ENCODE measurements at places on chromosomes 13 and 19.

GRCh38 chr19:46613525-46613924, 11.4 kb downstream of the PTGIR start:
- DNase-seq: no peak

DNA sequence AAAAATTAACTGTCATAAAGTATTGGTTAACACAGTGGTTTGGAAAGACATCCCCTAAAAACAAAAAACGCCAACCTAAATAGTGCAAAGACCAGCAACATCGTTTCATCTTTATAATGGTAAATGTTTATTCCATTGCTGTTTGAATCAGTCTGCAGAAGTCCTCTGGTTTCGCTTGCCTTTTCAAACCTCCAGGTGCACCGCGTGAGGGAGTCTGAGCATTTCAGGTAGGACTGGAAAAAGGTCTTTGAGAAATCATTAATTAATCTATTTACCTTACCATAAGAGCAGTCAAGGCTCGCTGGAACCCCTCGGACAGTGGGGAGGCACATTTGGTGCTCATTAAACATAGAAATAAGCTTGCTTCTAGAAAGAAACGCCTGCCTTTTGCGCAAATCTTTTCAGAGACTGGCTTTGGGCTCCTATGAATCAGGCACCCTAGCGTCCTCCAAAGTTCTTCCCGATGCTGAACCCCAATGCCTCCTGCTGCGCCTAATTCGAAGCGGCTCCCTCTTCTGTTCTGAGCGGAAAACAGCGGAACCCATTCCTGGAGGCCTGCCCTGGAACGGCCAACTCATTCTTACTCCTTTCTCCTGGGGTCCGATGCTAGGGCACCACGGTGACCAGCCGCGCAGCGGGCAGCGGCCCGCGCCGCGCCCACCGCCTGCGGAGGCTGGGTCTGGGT, 951 bp upstream of the MTUS2 start:
- no peak for DNase-seq

GRCh38 chr13:49938921-49939320, 2.8 kb upstream of the SPRYD7 start:
- DNase-seq: no peak

DNA sequence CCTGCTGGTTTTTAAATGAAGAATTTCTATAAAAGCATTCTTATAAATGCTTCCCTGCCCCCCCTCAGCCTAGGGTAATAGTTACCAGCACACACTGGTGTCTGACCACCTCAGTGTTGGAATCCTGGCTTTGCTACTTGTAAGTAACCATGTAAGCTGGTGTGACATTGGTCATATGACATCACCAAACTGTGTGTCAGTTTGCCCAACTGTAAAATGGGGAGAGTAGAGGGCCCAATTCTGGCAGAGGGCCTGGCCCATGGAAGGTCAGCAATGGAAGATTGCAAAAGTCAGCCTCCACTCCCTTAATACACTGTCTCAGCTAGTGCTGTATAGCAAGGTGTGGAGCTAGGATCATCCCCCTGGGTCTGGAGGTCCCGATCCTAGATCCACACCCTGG, 31.6 kb downstream of the ACSBG2 start:
- DNase-seq: no peak

- no peak for DNase-seq
Observed at GRCh38 chr13:33321686-33322542, 36.4 kb upstream of the STARD13 start.

DNA sequence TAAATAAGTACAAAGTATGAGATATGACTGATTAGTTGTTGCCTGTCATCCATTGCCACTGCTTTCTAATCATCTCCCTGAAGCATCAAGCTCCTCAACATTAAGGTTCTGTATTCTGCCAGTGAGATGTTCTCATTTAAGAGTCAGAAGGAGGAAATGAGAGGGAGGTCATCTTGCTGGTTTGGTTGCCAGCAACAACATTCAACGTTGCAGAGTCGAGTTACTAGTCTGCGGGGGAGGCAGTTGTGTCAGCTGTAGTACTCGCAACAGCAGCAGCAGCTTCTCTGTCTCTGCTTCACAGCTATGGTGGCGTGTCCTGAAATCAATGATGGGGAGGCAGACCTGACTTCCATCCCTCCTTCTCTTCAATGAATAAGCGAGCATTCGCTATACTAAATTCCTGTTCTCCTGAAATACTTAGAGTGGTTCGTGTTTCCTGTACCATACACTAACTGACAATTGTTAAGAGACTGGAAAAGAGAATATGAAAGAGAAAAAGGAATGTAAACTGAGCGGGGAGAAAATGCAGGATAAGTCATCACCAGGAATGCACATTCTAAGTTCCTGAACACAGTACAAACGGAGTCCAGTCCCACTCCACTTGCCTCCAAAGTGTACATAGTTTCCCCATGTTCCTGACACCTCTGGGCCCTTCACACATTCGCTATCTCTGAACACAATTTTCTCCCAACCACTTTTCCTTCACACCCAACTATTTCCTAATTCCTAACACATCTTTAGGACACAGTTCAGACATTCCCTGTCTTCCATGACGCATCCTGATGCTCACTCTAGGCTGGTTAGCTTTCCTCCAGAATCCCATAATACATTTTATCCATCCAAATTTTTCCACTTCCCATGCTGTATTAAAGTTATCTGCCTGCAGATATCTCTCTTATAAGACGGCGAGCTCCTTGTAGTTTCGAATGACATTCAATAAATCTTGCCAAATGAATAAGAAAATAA, 263.0 kb downstream of the KLF12 start:
- DNase-seq: no peak

DNA sequence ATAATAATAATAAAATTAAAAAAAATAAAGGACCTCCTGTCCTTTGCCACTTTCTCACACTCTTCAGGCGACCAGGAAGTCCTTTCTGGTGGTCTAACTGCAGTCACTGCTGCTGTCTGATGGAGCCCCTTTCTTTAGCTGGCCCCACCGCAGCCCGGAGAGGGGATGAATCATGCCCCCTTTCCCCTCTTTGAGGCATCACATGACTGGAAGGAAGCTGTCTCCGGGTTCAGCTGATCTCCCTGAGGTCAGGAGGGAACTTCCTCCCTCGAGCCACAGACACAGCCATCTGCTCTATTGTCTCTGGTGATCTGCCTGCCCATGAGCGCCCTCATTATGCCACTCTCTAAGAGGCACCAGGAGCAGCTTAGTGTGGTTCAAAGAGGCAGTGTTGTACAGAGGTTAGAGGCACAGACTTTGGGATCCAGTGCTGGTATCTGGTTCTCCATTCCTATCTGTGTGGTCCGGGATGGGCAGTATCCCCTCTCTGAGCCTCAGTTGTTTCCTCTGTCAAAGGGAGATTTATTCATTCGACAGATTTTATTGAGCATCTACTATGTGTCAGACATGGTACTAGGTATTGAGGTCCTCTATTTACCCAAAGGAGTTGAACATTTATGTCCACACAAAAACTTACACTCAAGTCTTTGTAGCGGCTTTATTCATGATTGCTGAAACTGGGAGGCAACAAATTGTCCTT, 30.0 kb downstream of the VAV1 start:
- DNase-seq: no peak

- no peak for DNase-seq
Observed at GRCh38 chr13:64672751-64673150, 2557.4 kb downstream of the PCDH9 start.

GRCh38 chr13:67367399-67367798, 137.3 kb upstream of the PCDH9 start:
- no peak for DNase-seq

- DNase-seq: no peak
Observed at GRCh38 chr19:38524369-38524768, 90.9 kb downstream of the RYR1 start.

GRCh38 chr13:23667750-23668149, 97.5 kb downstream of the TNFRSF19 start:
- DNase-seq: no peak
